ENCODE measurements at places on chromosomes 13 and 19.

GRCh38 chr19:39070888-39071287 lies 13.3 kb upstream of the ACP7 start:
- DNase-seq, result no peak

- DNase-seq, result no peak
These were observed 8.9 kb downstream of the SARS2 start for GRCh38 chr19:38921420-38922274.

DNA sequence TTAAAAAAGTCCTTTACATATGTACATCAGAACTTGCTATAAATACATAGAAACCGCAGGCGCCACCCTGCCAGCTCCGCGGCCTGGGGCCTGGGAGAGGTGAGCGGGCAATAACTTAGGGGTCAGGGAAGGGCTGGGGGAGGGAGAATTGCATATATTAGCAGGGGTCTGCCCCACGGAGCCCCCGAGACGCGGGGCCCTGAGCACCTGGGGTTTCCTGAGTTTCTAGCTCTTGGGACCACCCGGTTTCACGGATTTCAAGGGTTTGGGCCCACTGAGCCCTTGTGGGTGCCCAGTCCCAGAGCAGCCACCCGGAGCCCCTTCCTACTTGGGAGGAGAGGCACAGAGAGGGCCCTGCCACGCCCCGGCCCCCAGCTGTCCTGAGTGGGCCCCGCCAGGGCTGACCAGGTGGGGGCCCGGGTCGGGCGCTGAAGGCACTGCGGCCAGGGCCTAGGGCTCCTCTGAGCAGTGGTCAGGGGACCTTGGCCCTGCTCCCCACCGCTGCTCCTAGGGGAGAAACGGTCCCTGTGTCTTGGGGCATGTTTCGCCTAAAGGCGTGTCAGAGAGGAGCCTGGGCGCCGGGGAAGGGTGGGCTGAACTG lies 4.0 kb downstream of the GPX4 start:
- DNase-seq, result no peak

DNA sequence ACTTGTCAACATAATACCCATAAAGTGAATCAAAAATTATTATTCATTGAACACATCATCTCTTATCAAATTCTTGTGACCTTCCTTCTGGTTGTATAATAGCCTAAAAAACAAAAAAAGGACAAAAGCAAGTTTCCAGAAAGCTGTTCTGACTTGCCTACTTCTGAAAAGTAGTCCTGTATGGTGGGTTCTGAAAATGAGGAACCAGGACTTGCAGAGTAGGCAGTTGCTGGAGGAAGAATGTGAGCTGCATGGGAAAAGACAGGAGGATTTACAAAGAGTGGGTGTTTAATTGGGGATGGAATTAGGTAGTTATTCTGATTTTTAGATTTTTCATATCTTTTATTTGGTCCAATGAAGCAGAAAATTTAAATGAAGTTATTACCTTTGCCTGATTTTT lies 56.7 kb downstream of the RCBTB2 start:
- DNase-seq, result no peak

DNA sequence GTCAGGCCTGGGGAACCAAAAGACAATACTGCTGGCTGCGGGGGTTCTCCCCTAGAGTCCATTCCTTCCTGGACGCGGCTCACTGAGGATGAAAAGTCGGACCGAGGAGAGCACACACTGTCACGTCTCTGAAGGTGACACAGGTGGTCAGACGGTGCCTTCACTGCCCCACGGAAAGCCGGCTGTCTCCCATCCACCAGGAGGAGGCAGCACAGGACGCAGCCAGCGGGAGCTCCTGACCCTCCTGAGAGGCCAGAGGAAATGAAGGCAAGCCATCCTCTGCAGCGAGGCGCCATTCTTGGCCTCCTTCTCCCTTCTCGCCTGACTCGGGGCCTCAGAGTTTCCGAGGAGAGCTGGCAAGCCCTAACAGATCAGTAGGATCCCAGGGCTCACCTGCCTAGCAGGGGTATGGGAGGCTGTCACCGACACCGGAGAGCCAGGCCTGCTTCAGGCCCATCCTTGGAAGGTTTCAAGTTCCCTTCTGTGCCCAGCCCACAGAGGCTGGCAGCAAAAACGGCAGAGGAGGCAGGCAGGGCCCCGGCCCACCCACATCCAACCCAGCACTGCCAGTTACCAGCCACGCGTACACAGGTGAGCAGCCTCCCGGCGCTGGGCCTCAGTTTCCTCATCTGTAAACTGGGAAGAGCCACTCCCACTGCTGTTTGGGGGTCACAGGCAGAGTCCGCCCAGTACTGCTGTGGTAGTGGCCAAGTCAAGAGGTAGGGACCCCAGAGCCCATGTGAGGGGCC lies 4.5 kb downstream of the REXO1 start:
- no peak for DNase-seq

- DNase-seq, result no peak
These were observed 110.7 kb upstream of the UQCRFS1 start for GRCh38 chr19:29323440-29324290.

- DNase-seq, result no peak
These were observed 858.0 kb downstream of the SLITRK1 start for GRCh38 chr13:83024232-83024631.

GRCh38 chr19:6778386-6778785 lies 5.9 kb downstream of the VAV1 start:
- no peak for DNase-seq

DNA sequence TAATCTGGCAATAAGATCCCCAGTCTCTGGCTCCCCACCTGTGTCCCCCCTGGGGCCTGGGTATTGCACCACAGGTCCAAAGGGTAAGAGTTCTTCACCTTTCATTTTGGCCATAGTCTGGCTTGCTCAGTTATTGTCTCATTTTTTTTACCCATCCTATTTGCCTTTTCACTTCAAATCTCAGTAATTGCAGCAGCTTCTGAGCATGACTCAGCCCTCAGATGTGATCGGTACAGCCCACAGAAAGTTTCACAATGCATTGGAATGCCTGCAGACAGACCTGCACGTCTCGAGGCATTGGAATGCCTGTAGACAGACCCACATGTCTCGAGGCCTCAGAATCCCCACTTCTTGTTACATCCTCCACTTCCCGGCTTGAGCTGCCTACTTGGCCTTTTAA lies 173.6 kb downstream of the NUFIP1 start:
- no peak for DNase-seq

DNA sequence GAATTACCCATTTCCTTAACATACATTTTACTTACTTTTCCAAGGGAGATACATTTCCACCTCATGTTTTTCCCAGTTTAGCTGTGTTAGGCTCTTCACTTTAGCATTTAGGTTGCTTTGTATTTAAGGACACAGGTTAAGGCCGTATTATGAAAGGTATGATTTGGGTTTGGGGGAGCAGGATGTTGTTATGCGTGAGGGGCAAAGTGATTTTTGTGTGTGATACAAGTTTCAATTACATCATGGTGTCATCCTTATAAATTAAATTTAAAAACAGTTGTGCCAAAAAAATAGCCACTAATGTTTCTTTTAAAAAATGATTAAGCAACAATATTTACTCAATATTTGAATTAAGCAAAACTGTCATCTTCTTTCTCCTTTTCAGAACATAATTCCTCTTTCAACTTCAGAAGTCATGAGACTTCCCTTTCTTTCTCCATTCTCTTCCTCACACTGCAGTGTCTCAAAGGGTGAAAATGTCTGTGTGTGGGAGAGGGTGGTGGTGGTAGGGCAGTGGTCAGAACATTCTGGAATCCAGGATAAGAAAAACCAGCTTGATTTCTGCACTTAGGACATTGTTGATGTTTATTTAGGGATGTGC lies 126.2 kb downstream of the KCNRG start:
- no peak for DNase-seq

DNA sequence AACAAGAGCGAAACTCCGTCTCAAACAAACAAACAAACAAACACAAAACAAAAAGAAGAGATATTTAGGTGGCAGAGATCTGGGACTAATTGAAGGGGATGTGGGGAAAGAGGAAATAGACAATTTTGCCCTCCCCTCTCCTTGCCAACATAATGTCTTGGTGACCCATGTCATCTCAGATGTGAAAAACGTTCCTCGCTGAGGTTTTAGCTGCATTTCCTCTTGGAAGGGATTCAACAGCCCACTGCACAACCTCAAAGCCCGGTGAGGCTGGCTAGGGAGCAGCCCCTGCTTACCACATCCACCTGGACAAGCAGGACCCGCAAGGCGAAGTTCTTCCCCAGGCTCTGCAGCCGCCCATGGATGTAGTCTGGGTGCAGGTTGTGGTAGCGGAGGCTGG lies 4.9 kb downstream of the ERCC1 start:
- DNase-seq, result no peak

- no peak for DNase-seq
These were observed 532.5 kb downstream of the DCT start for GRCh38 chr13:93946994-93947393.

GRCh38 chr13:77470986-77471385 lies 64.5 kb upstream of the SCEL start:
- DNase-seq, result no peak

DNA sequence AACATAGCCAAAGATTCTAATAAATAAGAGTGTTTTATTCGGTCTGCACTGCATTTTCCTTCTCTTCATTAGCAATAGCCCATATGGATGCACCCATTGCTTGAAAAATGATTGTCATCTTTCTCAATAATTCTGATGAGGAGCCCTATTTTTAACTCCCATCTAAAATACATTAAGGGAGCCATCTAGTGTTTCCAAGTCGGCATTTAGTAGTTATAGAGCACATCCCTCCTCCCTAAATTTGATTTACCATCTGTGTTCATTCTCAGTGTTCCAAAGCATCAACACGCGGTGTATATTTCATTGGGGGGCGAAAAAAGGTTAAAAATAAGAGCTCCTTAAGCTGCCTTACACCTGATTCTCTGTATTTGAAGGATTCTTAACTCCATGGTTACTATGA lies 119.2 kb upstream of the IPO5 start:
- DNase-seq, result no peak

GRCh38 chr13:25276748-25277147 lies 10.5 kb downstream of the MTMR6 start:
- no peak for DNase-seq

- no peak for DNase-seq
These were observed 23.5 kb downstream of the SLAIN1 start for GRCh38 chr13:77720988-77721387.

- DNase-seq, result peak; percentile 95
These were observed 2.9 kb downstream of the IER2 start for GRCh38 chr19:13152974-13153568.

- DNase-seq, result no peak
These were observed 80.2 kb downstream of the SPACA7 start for GRCh38 chr13:112456138-112457056.

DNA sequence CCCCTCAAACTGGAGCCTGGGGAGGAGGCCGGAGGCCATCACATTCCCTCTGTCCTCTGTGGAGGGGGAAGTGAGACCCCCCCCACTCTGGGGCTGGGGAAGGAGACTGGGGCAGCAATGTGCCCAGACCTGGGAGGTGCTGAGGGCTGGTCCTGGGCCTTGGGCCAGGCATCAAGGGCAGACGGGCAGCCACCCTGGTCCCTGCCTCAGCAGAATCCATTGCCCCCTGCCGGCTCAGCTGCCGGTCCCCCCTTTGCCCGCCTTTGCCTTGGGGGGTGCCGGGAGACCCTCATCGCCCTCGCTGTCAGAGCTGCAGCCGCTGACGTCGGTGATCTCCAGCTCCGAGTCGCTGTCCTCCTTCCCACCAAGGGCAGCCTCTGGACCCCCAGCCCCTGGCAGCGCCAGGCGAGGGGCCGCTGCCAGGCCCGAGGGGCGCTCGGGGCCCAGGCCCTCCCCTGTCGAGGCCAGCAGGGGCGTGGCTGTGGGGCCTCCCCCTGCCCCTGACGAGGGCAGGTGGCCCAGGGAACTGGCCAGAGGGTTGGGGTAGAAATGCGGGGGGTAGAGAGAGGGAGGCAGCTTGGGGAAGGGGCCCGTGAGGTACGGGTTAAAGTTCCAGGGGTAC lies 20.1 kb downstream of the ERFL start:
- DNase-seq, result no peak

DNA sequence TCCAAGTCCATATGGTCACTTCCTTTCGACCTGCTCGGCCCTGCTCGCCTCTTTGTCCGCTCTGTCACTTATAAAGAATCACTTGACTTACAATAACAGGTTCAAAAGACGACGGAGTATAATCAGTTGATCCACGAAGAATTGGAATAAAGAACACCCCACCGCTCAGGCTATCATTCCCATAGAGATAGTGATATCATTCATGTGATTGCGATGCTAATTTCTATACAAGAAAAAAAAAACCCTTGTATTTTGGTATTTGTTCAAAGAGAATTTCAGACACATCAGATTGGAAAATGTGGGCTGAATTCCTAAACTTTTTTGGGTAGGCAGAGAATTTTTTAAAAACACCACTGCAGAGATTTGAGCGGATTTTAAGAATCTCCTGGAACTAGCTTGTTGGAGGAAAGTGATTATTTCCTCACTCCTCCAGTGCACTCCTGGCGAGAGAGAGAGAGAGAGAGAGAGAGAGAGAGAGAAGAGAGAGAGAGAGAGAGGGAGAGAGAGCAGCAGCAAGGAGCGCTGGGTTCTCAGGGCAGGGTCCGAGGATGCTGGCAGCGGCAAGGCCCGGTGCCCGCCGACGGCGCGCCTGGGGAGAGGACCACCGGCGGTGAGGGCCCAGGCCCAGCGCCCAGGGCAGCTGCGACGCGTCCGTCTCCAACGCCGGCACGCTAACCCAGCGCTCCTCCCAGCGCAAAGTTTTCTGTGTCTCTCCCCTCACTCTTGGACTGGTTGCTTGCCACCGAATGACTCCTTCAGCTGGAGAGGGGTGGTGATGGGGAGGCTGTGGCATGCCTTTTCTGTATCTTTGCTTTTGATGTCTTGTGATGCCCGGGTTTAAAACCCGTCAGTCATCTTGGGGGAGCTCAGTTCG lies 149.0 kb upstream of the ZNF536 start:
- DNase-seq, result no peak

- DNase-seq, result no peak
These were observed 154.3 kb upstream of the IRS2 start for GRCh38 chr13:109940637-109941036.

- DNase-seq, result no peak
These were observed 24.2 kb upstream of the RFC3 start for GRCh38 chr13:33793726-33794125.

- DNase-seq, result peak; percentile 58
These were observed 26.7 kb upstream of the NANOS3 start for GRCh38 chr19:13849991-13850909.

GRCh38 chr13:29756506-29756905 lies 93.9 kb downstream of the UBL3 start:
- DNase-seq, result no peak

- no peak for DNase-seq
These were observed 44.2 kb downstream of the WASF3 start for GRCh38 chr13:26601669-26602068.

- no peak for DNase-seq
These were observed 36.3 kb downstream of the COL4A2 start for GRCh38 chr13:110343241-110343865.

GRCh38 chr13:76687467-76687866 lies 198.7 kb downstream of the KCTD12 start:
- no peak for DNase-seq

DNA sequence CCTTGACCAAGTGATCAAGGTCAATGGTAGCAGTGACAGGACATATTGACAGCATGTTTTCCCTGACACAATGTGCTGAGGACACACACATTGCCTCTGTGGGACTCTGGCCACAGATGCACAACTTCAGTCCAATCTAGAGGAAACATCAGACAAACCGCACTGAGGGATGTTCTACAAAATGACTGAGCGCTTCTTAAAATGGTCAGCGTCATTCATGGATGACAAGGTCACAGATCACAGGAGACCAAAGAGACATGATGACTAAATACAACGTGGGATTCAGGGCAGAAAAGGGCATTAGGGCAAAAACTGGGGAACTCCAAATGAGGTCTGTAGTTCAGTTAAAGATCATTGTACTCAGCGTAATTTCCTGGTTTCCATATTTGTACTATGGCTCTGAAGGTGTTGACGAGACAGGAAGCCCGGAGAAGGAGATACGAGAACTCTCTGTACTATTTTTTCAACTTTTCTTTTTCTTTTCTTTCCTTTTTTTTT lies 20.6 kb downstream of the PBX4 start:
- DNase-seq, result peak; percentile 84
